ENCODE measurements at places on chromosomes 6 and 20.

DNA sequence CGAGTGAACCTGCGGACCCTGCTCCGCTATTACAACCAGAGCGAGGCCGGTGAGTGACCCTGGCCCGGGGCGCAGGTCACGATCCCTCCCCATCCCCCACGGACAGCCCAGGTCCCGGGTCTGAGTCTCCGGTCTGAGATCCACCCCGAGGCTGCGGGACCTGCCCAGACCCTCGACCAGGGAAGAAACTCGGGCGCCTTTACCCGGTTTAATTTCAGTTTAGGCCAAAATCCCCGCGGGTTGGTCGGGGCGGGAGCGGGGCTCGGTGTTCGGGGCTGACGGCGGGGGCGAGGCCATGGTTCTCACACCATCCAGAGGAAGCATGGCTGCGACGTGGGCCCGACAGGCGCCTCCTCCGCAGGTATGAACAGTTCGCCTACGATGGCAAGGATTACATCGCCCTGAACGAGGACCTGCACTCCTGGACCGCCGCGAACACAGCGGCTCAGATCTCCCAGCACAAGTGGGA, 46.9 kb upstream of the TRIM26 start:
- DNase-seq: no peak

DNA sequence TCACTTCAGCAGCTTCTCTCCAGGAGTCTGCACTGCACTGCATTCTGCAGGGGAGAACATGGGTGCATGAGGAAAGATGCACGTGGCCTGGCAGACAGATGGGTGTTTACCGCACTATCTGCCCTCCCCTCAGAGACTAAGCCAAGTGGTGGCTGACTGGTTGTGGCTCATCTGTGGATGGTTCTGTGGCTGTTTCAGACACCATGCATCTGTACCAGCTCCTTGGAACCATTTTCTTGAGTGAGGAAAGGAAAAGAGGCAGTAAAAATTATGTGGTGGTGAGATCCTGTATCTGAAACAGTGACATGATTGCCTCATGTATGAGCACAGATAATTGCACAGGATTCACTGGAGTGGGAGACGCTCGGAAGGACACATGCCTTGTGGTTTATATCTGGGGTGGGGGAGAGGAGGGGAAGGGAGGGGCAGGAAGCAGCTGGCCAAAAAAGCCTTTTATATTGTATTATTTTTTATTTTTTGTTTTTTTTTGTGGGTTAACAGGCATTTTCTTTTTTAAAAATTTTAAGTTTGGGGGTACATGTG, 161.7 kb downstream of the ERMARD start:
- DNase-seq: no peak

DNA sequence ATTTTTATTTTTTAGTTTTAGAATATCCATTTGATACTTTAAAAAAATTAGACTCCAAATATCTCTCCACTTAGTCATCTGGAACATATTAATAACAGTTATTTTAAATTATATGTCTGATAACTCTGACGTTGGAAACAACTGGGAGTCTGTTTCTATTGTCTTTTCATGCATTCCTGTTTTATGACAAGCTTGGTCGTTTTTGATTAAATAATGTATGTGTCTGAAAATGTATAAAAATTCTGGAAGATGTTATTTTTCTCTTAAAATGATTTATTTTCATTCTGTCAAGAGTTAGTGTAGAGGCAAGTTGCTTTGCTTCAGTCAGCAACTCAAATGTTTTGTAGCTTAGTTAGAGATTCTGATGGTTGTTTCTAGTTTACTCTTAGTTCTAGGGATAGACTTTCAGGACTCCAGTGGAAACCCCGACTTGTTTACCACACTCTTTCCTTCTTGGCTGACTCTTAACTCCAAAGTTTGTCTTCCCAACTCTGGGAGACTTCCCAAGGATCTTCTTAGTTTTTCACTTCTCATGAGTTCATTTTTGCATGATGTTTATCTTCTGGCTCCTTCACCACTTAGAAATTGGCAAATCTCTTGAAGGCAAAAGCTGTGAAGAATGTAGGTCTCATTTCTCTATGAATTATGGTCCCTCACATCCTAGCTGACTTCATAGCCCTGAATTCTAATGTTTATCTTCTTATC, 190.9 kb downstream of the LAMA2 start:
- DNase-seq: no peak

DNA sequence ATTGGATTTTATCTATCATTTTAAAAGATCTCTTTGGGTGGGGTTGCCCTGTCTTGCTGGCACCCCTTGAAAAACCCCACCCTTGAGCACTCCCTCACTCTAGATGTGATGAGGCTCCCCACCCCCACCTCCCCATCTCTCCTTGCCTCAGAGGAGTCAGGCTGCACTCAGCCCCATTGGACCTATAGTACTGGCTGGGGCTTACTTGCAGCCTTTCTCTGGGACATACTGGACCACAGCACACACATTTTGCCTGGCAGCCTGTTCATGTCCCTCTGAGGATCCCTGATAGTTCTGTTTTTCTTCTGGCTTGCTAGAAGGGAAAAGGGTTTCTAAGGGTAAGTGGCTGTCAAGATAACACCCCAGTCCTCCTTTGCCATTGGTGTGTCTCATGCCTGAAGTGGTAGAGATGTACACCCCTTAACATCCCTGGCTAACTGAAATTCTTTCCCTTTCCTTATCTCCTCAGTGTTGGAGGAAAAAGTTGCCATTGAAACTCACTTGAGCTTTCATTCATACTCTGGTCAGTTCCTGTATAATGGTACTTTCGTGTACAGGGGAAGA, 553.4 kb upstream of the CITED2 start:
- no peak for DNase-seq

- no peak for DNase-seq
These were observed 2.2 kb downstream of the C20orf173 start for GRCh38 chr20:35527122-35527769.

DNA sequence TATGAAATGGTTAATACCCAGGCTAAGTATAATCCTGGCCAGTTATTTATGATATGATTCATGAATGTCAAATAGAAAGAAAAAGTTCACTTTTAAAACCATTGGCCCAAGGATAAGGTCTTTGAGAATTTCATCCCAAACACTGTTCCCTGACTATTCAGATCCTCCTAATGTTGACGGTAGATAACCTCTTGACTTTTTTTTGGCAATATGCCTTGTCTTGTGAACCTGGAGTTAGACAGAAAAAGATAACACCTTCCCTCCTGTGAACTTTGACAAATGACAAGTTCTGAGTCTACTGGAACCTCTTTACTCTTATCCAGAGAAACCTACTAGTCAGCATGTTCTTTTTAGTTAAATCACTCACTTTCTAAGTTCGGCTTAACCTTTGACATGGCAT, 166.8 kb upstream of the PREP start:
- no peak for DNase-seq

- DNase-seq: peak; percentile 45
These were observed 22.4 kb downstream of the ZMYND8 start for GRCh38 chr20:47334022-47334551.

DNA sequence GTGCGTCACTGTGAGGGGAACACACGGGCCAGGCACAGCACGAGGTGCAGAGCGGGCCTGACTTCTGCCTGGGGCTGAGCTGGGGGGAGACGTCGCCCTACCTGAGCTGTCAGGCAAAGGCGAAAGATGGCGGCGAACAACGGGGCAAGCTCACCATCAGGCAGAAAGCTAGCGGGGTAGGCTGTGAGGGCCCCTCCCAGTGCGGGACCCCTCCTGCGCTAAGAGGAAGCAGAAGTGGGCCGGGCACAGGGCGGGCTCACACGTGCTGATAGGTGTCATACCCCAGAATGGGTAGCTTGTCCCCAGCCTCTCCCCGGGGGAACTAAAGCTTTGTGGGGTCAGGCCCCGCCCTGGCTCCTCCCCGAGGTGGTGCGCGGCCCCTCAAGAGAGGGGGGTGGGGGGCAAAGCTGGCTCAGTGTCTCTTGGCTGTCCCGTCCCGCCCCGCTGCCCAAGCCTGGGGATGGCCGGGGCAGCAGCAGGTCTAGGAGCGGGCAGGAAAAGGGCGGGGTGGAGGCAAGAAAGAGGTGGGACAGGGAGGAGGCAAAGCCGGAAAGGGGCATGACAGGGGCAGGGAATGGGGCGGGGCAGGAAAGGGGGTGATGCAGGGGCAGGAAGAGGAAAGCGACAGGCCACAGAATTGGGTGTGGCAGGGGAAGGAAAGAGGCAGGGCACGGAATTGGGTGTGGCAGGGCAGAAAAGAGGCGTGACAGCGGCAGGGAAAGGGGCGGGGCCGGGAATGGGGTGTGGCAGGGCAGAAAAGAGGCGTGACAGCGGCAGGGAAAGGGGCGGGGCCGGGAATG, 14.7 kb downstream of the UCKL1 start:
- DNase-seq: no peak

GRCh38 chr20:13865156-13865555, 80.3 kb downstream of the NDUFAF5 start:
- DNase-seq: no peak

GRCh38 chr6:51398064-51398705, 579.5 kb downstream of the TFAP2B start:
- no peak for DNase-seq

GRCh38 chr6:158160932-158161539, 7.0 kb downstream of the SERAC1 start:
- DNase-seq: no peak

- DNase-seq: no peak
These were observed 107.8 kb downstream of the DHX35 start for GRCh38 chr20:39069976-39070375.

DNA sequence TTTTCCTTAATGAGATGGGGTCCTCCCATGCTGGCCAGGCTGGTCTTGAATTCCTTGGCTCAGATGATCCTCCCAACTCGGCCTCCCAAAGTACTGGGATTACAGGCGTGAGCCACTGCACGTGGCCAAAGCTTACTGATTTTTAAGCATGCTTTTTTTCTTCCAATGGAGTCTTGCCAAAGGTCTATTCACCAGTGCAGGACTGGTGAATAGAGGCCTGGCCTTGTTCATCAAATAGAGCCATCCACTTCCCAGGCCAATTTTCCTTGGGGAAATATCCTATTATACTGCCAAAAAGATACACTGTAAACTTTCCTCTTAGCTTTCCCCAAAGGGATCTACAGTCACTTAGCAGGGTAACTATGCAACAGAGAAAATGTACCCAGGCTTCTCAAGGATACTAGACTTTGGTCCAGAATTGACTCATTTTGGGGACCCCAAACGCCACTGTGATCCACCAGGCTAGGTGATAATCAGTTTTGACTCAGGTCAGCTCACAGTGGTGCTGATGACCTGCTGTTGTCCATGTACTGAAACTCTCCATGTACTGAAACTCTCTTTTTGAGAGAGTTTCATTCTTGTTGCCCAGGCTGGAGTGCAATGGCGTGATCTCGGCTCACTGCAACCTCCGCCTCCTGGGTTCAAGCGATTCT, 91.8 kb downstream of the REPS1 start:
- DNase-seq: no peak

DNA sequence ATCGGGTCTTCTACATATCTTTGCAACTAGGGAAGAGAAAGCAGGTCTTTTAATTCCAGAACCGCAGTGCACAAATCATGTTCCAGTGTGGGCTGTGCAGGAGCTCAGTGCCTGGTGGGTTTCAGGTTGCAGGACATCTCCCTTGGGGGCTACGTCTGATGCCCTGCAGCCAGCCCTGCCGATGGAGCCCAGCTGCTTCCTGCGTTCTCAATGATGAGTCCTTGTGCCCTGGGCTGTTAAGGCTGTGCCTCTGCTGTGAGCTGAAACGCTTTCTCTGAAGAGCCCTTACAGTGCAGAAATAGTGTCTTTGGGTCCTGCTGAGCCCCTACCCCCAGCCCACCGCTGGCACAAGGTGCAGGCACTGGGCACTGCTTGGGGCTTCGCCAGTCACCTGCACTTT, 192.9 kb downstream of the SYNDIG1 start:
- DNase-seq: no peak

DNA sequence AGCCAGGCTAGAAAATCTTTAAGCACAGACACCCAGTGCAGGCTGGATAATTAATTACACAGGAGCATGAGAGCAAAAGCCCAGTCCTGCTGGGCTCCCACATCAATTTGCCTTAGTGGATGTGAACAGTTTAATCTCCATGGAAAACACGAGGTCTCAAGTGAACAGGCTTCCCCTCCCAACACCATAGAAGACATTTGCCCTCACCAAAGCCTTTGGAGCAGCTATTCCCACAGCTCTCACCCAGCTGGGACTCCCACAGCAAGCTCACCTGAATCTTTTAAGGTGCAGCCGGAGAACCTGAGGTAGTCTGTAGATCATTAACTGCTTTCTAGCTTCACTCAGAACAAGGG, 12.0 kb downstream of the TOMM6 start:
- no peak for DNase-seq

GRCh38 chr20:20778676-20779075, 66.2 kb upstream of the RALGAPA2 start:
- DNase-seq: no peak

- peak; percentile 28 for DNase-seq
These were observed 988 bp downstream of the TXNDC5 start for GRCh38 chr6:7909323-7910276.

- DNase-seq: no peak
These were observed 404.4 kb downstream of the BMP2 start for GRCh38 chr20:7171911-7172310.

DNA sequence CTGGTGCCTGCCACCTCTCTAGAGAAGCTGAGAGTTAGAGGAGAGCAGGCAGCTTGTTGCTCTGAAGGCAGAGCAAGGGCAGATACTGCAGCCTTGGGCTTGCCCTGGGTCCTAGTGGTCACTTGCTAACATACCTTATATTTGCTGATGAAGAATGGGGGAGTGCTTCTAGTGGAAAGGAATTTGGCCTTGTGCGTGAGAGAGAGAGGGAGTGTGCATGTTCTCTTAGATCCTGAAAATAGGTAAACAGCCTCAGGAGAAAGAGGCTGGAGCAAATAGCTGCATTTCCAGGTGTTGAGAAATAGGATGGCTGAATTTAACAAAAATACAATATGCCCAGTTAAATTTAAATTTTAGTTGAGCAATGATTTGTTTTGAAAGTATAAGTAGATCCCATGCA, 724.5 kb upstream of the FLRT3 start:
- DNase-seq: no peak

- no peak for DNase-seq
These were observed 31.8 kb downstream of the KCNG1 start for GRCh38 chr20:50991076-50991475.

GRCh38 chr6:4740032-4740431, 36.2 kb upstream of the CDYL start:
- DNase-seq: no peak

DNA sequence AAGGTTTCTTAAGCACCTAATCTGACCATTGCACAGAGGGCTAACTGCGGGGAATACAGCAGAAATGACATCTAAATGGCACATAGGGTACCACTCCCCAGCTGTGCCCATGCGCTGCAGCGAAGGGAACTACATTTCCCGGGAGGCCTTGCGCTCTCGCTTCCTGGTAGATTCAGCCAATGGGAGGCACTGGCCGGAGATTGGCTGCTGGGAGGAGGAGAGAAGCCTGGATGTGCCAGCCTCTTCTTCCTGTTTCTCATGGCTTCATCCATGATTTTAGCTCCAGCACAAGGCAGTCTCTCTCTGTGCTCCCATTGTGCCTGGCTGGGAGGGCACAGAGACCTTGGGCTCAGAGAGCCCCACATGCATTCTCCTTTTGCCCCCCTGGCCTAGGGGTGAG, 101.7 kb upstream of the FOXA2 start:
- peak; percentile 45 for DNase-seq

All from mucosa of gallbladder (tissue), 1 donor.